ENCODE measurements at places on chromosomes 3 and 15. TPM values are rescaled to one million over a fixed set of nuclear protein-coding genes. Genes with fewer than 3 reads are reported as not detected.

RASGRF1 gene
- total RNA-seq: 0.98 TPM

TRIM42 gene
- not detected for total RNA-seq

DUOXA2 gene
- total RNA-seq: not detected

GUCA1C gene
- not detected for total RNA-seq

FGF12 gene
- total RNA-seq: 1.4 TPM

LDHAL6B gene
- total RNA-seq: not detected
